ENCODE measurements at places on chromosomes 1 and 21.

GRCh38 chr1:19894218-19894617, 12.0 kb downstream of the OTUD3 start:
- no peak for DNase-seq

- DNase-seq, result no peak
These were observed 2.0 kb upstream of the ENAH start for GRCh38 chr1:225654688-225655508.

- DNase-seq, result no peak
These were observed 51.0 kb downstream of the EPB41 start for GRCh38 chr1:28965271-28965870.

DNA sequence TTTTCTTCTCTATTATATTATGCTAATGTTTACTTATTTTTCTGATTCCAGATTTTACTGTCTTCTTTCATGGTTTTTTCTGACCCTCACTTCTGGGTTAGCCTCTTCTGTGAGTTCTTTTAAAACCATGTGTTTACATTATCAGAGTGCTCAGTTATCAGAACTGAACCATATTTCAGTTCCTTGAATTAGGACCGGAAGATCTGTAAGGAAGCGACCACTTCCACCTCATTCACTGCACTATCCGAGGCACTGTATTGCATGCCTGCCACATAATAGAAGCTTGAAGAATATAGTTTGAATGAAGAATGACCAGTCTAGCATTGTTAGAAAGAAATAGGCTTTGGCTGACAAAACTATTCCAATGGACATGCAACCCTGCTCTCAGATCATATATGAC, 281.0 kb upstream of the DEPDC1 start:
- DNase-seq, result no peak

DNA sequence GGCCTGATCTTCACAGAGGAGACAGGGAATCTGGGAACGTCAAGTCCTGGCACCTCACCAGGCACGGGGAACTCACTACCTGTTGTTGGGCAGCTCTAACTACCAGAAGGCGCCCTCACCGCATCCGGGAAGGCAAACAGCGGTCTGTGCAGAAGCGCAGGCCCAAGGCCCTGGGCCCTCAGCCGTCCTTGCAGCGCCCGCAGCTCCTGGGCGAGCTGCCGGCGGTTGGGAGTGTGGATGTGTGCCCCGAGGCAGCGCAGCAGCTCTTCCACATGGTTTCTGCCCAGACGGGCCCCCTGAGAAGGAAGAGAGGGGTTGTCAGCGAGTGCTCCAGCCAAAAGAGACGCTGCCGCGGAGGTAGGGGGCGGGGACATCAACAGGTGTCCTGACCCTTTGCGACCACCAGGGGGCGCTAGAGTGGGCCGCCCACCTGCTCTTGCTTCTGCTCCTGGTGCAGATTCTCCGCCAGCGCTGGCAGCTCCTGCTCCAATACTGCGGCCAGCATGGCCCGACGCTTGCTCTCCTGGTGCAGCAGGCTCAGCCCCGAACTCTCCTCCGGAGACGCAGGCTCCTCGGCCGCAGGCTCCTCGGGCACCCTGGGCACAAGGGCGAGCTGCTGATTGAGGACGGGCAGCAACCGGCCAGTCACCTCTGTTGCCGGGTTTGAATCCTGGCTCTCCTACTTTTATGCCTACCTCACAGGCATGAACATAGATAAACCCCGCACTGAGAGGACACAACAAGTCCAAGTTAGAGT, 9.3 kb downstream of the MAP3K6 start:
- peak; percentile 84 for DNase-seq

DNA sequence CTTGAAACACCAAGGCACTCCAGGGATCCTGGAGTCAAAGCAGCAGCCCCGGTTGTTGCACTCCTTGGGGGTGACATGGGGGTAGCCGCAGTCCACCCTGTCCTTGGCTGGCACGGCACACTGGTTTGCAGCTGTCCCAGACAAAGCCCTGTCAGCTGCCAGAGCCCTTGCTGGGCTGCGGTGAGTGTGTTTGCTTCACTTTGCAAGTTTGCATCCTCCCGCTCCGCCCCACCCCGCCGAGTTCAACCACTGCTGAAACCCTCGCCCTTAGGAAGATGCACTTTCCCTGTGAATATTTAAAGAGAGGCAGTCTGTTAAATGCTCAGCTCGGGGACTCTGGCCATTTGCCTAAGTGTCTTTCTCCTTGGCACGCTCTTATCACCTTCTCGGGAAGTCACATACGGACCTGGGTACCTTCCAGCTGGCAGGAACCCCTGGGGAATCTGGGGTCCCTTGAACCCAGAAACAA, 1.7 kb downstream of the TFF3 start:
- peak; percentile 42 for DNase-seq

GRCh38 chr1:62998845-62999649, 215.1 kb downstream of the ATG4C start:
- DNase-seq, result no peak

DNA sequence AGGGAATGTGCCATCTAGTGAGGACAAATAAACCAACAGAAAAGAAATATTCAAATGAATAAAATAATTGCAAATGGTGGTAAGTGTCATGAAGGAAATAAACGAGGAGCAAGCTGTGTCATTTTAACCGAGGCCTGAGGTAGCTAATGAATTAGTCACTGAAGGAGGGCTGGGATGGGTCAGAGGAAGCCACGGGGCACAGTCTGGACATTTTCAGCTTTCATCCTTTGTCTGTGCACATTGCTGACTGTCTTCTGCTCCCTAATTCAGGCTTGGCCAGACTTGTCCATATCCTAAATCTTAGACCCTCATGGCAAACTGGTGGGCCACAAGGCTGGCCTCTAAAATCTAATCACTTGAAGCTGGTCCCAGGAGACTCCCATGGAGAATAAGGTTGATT, 138.4 kb downstream of the RHOU start:
- DNase-seq, result no peak

DNA sequence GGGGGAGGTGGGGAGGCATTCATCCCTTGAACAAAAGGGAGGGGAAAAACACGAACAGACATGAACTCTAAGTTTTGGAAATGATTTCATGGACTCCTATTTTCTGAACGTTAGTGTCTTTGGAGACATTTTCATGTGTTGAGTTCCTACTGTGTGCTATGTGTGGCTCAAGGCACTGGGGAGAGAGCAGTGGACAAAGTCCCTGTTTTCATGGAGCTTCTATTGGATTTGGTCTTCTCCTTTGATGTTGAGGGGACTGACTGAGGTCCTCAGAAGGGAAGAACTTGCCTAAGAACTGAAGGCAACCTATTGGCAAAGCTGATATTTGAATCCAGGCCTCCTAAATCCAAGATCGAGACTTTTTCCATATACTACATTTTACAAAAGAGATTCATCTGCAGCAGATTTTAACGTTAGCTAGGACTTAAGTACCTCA, 30.4 kb downstream of the JUN start:
- DNase-seq, result no peak

- no peak for DNase-seq
These were observed 27.4 kb downstream of the LDLRAD2 start for GRCh38 chr1:21839337-21840037.

DNA sequence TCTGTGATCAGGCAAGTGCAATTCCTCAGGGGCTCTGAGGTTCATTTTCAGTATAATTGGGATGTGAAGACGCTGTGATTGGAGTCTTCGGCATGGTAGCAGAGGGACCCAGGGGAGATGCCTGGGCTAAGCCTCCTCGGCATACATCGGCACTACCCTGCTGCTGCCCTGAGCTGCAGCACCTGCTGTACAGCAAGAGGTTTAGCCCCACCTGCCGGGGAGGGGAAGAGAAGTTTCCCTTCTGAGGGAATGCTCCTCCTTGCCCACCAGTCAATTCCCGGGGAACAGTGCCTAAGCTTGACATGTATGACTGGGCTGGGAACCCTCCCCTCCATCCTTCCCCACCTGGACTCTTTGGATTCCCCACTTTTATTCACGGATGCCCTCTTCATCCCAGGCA, 24.9 kb downstream of the CNIH3 start:
- DNase-seq, result no peak
